Suppressor macrophage treated with lipopolysaccharide for 1 hour (primary cell): ENCODE measurements at places on chromosomes 7 and 10.

DNA sequence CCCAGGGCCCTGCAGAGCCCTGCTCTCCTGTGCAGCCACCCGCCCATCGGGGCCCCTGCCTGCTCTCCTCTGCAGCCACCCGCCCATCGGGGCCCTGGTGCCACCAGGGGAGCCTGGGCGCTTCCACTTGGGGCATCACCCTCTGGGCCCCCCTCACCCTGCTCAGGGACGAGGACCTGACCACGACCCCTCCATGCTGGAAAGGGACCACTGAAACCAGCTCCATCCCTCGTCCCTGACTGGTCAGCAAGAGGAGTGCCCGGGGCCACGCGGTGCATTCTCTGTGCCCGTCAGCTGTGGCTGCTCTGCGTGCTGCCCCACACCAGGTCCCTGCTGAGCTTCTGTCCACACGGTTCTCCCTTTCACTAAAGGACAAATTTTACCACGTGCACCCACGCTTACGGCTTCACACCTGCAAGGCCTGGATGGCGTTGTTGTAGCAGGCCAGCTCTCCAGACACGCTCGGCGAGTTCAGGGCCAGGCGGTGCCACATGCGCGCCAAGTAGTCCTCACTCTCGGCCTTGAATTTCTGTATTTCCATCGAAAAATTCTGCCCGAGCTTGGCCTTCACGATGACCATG lies 57.6 kb downstream of the CFAP46 start:
- no peak for DNase-seq

GRCh38 chr7:33677556-33677955 lies 227.8 kb upstream of the BMPER start:
- DNase-seq, result peak; percentile 37

DNA sequence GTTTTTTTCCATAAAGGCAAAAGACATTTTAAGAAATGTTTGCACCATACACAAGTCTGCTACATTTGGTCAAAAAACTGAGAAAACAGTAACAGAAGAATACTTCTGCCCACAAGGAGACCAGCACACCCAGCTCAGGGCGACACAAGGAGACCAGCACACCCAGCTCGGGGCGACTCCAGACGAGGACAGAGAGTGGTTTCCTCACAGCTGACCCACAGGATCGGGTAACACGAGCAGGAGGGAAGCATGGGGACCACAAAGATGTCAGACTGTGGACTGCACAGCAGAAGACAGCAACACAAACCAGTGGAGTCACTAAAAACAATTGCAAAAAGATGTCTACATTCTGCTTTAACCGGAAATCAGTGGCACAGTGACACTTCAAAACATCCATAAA lies 237.6 kb downstream of the DIP2C start:
- no peak for DNase-seq

- peak; percentile 99 for DNase-seq
Observed at GRCh38 chr10:113179265-113179664, 229.2 kb downstream of the TCF7L2 start.

DNA sequence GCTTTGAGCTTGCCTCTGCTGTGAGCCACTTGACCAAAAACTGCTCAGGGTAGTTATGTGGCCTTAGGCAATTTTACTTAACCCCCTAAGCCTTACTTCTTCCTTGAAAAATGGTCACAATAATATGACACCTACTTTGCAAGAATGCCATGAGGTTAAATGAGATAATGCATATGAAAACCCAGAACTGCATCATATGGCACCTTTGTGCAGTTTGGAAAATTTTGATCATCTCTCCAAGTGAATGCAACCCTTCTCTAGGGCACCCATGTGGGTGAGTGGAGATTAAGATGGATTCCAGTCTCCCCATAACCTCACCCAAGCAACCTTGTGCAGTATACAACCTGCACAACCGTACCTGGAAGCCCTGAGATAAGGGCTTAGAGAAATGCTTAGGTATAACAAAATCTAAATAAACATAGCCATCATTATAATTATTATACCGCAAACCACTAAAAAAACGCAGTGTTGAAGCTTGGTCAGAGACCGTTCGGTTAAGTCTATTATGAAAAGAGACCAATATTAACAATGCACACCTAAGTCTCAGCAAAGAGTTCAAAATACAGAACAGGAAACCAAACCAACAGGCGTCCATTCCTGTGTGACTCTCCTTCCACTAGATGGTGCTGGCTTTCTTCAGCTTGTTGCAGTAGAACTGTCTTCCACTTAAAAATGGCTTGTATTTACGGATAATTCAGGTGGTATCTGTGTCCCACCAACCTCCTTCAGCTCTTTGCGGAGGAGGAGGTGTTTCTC lies 21.0 kb upstream of the ASB15 start:
- DNase-seq, result no peak

- DNase-seq, result no peak
Observed at GRCh38 chr7:111960984-111961383, 245.2 kb downstream of the DOCK4 start.

DNA sequence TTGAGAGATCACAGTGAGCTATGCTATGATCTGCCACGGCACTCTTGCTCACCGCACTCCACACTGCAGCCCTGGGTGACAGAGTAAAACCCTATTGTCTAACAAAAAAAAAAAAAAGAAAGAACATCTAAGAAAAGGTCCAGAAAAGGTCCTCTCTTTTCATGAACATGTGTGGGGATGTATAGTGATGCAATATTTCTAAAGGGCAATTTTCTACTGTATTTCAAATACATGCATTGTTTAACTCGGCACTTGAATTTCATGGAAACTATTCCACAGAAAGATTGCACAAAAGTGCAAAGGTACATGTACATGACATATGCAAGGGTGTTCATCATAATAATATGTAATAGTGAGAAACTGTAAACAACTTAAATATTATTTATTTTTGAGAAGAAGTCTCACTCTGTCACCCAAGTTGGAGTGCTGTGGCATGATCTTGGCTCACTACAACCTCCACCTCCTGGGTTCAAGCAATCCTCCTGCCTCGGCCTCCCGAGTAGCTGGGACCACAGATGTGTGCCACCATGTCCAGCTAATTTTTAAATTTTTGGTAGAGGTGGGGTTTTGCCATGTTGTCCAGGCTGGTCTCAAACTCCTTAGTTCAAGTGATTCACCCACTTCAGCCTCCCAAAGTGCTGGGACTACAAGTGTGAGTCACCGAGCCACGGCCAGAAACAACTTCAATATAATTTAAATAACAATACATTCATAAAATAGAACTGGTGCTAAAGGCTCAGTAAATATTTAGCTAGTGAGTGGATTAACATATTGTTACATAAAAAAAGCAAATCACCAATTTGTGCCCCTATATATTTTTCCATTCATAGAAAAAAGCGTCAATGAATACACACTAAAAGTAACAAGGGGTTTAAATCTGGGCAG lies 1.3 kb upstream of the PPRC1 start:
- DNase-seq, result no peak

DNA sequence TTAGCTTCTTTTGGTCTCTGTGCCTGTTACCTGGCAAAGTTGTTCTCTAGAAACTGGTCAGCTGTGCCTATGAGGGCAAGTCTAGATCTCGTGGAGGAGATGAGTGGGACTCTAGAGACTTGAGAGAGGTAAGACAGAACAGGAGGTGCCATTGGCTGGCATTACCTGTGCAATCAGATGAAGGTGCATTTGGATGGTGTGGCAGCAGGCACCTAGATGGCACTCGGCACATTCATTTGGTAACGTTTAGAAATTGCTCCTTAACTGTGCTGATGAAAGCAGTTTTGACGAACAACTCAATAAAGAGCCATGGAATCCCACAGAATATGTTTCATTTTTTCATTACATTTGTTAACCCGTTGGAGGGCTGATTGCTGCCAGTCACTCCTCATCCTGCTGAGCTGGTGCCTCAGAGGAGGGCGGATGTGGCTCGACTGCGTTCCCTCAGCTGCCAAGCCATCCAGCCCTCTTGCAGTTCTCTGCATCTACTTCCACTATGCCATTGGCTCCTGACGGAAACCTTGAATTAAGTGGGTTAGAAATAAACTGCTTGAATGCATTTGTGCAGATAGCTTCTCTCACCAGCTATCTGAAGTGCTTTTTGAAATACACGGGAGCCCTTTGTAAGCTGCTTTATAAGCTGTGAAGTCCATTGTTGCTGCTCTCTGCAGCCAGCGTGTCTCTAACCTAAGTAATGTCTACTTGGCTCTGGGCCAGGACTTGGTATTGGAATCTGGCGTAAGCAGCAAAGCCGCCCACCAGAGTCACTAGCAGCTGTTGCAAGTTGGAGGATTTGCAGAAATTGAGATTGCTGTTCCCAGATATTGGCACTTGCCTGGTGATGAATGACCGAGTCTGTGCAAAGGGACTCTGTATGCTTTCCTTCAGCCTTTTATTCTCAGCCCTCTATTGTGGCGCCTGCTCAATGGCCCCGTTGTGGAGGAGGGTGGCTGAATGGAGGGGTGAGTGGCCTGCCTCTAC lies 87.4 kb downstream of the LRRC4 start:
- DNase-seq, result no peak

- DNase-seq, result no peak
Observed at GRCh38 chr7:25282194-25282593, 53.9 kb upstream of the NPVF start.

GRCh38 chr10:125087191-125087896 lies 73.0 kb downstream of the CTBP2 start:
- no peak for DNase-seq

GRCh38 chr10:54284526-54285193 lies 516.4 kb downstream of the PCDH15 start:
- DNase-seq, result no peak

DNA sequence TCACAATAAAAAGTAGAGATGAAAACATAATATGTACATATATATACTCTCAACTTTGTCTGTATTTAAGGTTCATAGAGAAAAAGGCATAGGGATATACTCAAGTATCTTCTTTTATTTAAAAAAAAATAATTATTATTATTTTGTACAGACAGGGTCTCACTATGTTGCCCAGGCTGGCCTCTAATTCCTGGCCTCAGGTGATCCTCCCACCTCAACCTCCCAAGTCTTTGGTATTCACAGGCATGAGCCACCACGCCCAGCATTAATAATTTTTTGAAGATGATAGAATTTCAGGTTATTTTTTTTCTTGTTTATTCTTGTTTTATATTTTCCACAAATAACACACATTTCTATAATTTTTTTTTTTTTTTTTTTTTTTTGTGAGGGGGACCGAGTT lies 113.8 kb downstream of the PLXNA4 start:
- no peak for DNase-seq

GRCh38 chr10:79342811-79343561 lies 4.3 kb upstream of the PPIF start:
- DNase-seq, result peak; percentile 42

DNA sequence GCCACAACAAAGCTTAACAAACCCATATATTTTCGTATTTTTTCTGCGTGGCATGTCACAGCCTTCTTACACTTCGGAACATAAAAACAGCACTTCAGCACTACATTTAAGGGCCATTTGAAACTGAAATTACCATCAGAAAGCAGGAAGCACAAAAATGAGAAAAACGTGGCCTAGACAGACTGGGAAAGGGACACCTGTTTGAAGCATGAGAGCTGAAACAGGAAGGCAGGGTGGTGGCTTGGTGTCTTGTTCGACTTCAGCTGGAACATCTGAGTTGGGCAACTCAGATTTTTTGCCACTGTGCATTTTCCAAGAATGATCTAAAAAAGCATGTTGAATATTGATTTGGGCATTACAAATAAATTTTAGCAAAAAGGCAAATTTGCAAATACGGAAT lies 243.2 kb downstream of the ELMO1 start:
- DNase-seq, result no peak

DNA sequence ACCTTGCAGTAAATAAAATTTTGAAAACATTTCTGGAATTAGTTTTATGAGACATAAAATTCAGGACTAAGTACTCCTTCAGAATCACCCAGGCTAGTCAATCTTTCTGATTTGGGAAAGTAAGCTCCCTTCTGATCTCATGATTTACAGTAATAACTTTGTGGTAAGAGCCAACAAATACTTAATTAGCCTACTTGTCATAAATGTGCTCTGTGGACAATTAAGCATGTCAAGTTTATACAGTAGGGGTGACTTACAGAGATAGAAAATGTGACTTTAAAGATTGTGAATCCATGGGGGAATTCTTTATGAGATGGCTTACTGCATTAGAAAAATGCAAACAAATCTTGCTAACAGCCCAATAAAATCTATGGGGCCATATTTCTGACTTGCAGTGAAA lies 616.9 kb upstream of the GHITM start:
- DNase-seq, result no peak

DNA sequence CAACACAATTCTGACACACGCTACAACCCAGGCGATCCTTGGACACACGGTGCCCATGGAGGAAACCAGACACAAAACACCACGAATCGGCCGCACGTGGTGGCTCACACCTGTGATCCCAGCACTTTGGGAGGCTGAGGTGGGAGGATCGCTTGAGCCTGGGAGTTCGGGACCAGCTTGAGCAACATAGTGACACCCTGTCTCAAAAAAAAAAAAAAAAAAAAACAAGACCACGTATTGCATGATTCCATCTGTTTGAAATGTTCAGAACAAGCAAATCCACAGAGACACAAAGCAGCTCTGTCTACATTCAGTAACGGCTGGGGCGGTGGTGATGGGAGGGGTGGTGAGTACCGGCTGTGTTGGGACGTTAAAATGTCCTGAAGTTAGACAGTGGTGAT lies 25.2 kb downstream of the ADAP1 start:
- no peak for DNase-seq

DNA sequence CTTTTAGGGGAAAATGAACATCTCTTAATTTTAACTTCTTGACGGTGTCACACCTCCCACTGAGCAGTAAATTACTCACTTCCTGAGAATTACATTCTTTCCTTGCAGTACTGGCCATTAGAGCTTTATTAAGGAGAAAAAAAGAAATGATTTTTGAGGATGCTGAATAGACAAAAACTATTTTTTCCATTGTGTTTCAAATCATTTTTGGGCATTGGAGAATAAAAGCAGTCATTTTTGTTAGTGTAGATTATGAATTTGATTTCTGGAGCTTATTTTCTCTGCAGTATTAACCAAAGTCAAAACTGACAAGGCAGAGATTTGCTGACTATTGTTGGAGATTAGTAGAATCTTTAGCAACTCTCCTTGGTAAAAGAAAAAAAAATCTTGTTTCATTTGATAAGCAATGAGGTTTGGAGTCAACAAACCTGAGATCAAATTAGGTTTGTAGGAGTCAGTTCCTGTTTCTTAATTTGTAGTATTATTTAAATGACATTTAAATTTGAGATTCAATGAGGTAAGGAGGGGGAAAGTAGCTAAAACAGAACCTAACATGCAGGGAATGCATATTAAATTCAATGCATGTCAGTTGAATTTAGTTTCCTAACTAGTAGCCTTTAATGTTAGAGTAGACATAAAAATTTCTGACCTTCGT lies 70.6 kb downstream of the AP3M1 start:
- peak; percentile 41 for DNase-seq
